ENCODE measurements at places on chromosomes 12 and 14.

DNA sequence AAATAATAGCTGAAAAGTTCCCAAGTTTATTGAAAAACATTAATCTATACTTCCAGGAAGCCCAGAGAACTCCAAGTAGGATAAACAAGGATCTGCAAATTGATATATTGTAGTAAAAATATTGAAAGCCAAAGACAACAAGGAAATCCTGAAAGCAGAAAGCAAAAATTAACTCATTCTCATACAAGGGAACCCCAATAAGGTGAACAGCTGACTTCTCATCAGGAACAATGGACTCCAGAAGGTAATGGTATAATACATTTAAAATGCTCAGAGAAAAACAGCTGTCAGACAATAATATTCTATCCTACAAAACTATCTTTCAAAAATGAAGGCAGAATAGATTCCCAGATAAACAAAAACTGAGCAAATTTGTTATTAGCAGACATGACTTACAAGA lies 138.1 kb upstream of the BMP4 start:
- no peak for DNase-seq

- DNase-seq: no peak
Observed at GRCh38 chr12:95497031-95497430, 23.1 kb downstream of the METAP2 start.

- DNase-seq: no peak
Observed at GRCh38 chr14:97039717-97040363, 242.7 kb downstream of the VRK1 start.

DNA sequence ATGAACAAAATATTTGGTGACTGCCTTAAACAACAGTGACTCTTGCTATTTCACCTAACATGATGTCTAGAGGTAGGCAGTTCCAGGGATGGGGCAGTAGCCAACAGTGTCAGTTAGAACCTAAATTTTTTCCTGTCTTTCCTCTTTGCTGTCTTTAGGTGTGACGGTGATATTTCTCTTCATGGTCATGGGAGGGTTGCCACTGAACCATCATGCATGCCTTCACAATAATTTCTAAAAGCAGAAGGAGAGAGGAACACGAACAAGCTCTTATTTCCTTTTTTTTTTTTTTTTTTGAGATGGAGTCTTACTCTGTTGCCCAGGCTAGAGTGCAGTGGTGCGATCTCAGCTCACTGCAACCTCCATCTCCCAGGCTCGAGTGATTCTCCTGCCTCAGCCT lies 2.4 kb downstream of the CCDC63 start:
- no peak for DNase-seq

DNA sequence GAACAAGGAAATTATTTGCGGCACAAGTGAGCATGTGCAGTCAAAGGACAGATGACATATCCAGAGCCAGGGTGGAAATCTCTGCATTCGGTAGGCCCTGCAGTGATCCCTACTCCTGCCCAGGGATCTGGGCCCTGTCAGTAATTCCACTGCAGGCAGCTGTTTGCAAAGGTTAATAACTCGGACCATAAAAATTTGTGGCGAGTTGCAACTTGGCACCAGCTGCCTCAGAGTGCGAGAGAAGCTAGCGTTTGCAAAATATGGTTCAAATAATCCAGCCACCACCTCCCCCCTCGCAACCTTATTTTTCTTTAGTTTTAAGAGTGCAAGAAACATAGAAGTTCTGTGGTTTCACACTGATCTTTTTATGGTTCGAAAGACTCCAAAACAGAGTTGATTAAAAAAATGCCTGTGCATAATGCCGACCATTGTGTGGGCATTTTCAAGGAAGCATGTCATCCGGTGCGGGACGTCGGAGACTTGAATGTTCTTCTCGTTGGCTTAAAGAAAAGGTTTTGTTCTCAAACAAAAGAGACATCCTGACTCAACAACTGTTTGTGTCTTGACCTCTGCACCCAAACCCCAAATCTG lies 224.5 kb downstream of the BCL11B start:
- DNase-seq: no peak

DNA sequence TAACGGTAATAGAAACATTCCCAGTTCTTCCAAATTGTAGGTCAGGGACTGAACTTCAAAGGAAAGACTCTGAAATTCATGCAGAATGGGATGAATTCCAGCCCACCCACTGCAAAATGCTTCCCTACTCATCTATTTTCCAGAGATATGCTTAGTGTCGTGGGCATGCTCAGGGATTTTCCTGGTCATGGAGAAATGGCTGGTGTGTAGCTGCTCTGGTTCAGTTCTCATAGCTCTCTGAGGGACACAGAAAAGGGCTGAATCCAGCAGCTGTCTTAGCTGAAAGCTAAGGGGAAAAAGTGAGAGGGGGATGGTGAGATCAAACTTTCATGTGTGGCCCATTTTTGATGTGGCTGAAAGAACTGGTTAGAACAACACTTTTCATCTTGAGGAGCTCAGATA lies 72.9 kb upstream of the KRAS start:
- no peak for DNase-seq

DNA sequence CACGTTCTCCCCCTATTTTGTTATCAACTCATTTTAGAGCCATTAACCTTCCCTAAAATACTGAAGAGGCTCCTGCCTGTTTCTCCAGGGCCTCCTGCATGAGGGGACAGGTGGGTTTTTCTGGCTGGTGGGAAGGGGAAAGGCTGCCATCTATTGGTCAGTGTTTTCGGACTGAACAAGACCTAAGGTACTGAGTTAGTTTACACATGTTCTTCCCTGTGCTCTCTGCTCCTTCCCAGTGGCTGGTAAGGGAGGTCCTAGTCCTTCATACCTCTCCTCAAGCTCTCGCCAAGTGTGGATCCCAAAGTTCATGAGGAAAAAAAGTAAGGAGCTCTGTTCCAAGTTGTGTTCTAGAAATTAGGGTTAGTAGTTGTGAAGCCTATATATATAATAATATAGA lies 357.5 kb downstream of the FSCB start:
- no peak for DNase-seq

Data from stimulated activated CD4-positive, alpha-beta T cell treated with anti-CD3 and anti-CD28 coated beads, Interleukin-12 subunit alpha, Interleukin-12 subunit beta, amount 100 ng/mL, for 48 hours (primary cell).